ENCODE measurements at places on chromosomes 1 and 21.

DNA sequence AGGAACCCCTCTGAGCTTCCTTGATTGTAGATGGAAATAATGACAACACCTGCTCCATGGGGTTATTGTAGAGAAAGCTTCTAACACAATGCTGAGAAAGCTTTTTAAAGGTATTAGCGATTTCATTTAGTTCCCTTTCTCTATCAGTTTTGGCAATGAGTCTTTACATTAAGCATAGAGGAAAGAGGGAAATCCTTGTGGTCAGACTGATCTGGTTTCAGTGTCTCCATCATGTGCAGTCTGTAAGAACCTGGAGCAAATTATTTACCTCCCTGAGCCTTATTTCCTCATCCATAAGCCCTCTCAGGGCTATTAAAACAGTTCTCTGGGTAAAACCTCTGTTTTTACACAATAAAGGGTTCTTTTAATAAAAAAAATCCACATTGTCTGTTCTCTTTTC, 87.5 kb downstream of the FGGY start:
- DNase-seq, result no peak

DNA sequence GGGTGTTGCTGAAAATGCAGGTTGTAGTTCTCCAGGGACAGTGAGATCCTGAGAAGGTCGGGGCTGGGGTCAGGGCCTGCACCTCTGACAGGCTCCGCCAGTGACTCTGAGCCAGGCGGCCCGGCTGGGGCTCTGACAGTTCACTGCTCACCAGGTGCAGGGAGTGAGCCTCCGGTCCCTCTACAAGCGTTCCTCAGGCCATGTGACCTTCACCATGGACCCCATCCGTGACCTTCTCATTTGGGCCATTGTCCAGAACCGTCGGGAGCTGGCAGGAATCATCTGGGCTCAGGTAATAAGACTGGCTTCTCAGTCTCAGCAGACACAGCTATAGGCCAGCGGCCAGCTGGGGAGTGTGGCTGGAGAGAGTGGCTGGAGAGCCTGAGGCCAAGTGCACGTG, 41.8 kb downstream of the TRPM2 start:
- DNase-seq, result no peak

DNA sequence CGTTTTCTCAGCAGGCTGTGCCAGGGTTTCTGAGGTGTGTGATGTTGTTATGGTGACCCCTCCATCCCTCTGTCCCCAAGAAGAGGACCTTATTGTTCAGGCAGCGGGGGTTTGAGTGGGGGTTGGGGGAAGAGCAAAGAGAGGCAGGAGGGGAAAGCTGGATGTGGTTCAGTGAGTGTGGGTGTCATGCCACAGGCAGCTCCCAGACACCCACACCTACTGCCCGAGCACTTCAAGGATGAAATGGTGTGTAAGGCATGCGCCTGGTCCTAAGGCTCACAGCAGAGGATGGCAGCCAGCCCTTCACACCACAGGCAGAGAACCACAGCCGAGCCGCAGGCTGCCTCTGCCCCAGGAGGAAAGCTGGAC, 49.9 kb upstream of the STUM start:
- no peak for DNase-seq

DNA sequence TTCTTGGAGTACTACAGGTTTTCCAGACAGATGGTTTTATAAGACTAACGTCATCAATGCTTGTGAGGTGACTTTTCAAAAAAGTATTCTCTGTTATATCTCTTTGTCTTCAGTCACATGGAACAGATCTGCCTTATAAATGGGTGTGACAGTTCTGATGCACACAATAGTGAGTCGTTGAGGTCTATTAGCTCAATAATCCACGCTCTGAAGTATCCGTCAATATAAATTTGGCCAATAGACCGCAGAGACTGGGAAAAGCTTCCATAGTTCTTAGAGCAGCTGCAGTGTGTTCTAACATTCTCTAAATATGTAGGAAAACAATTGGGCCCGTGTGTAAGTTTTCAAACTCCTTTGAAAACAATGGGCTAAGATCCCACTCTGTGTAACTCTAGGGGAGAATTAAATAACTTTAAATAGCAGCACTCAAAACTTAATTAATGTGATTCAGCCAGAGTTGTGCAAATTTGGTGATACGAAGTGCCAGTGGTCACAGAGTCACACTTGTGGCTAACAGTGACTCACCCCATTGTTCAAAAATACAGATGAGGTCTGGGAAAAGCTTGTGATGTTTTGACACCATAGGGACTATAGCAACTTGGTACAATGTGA, 316.0 kb downstream of the LMO4 start:
- DNase-seq, result peak; percentile 38

- no peak for DNase-seq
Measured at GRCh38 chr1:228348708-228349467, 57.7 kb downstream of the TRIM11 start.

GRCh38 chr1:52592637-52593323, 9.4 kb upstream of the GPX7 start:
- DNase-seq, result no peak

- no peak for DNase-seq
Measured at GRCh38 chr1:27306892-27307761, 14.8 kb upstream of the TMEM222 start.

DNA sequence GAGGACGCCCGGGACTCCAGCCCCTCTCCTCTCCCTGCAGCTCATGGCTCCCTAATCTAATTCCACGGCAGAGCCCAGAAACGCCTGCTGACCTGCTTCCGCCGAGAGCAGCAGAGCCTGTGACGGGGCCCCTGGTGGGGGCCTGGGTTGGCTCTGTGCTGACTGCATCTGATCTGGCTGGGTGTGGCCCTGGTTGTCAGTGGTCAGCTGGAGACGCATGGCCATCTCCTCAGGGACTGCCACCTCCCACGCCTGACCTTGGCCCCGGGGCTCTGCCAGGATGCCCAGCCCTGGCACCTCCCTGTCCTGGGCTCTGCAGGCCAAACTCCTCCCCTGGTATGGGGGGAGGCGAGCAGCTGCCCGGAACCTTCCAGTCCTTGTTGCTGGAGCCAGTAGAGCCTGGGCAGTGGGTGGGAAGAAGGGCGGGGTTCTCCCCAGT, 1.1 kb upstream of the PLCH2 start:
- DNase-seq, result peak; percentile 45

GRCh38 chr1:44723496-44724295, 7.3 kb downstream of the RNU5D-1 start:
- no peak for DNase-seq

- DNase-seq, result no peak
Measured at GRCh38 chr1:41583658-41584547, 99.4 kb upstream of the EDN2 start.

DNA sequence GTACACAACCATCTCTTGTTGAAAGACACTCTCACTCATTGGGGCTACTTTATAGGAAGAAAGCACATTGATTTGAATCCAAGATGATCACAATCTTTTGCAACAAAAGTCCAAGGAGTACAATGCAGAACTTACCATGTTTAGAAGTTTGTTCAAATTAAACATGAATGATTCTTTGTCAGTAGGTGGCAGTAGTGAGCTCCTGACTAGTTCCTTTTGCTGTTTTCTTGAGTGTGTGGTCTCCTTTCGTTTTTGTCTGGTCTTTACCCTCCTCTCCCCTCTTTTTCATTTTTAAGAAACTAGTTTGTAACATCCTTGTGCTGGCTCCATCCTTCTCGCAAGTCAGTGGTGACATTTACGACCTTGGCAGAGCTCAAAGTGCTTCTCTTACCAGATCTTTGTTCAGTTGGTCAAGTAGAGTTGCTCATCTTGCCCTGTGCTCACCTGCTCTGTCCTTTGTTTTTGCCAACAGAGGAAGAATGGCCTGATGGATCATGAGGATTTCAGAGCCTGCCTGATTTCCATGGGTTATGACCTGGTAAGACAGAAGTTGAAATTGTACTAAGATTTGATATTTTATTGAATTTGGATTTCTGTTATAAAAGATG, 35.7 kb upstream of the MTR start:
- peak; percentile 8 for DNase-seq

DNA sequence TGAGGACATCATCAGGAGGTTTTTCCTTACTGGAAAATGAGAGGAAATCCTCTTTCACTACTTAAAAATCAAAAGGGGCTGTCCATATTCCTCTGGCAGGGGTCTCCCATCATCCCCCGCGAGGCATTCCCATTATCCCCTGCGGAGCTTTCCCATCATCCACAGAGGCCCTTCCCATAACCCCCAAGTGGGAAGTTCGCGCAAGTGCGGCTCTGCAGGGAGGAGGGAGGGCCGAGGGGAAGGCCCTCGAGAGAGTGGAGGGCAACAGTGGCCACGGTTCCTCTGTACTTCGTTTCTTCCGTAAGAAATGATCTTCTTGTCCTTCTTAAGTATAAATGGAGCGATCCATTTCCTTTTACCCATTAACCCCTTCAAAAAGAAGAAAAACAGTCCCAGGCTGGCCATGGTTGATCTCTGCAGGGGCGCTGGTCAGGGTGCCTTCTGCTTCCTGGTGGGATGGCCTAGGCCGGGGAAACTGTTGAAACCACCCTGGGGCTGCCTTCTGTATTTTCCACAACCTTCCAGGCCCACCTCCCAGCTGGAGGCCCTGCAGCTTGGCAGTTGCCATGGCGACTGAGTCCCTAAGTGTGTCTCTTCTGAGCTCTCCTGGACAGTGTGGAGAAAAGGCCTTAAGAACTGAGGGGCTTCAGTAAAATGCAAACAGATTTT, 3.6 kb upstream of the RSPH1 start:
- DNase-seq, result no peak

- no peak for DNase-seq
Measured at GRCh38 chr1:34753163-34753562, 1.7 kb upstream of the GJB5 start.

DNA sequence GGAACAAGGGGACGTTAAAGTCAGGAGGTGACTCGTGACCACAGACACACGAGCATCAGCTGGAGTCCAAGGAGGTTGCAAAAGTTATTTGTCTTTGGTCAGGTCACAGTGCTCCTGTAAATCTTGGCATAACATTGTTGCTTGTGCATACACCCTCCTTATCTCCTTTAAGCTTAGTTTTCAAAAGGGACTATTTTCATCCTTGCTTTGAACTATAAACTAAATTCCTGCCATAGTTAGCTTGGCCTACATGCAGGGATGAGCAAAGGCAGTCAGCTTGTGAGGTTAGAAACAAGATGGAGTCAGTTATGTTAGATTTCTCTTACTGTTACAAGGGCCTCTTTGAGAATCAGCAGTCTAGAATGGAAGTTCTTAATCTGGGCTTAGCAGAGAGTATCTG, 28.0 kb upstream of the FASLG start:
- DNase-seq, result peak; percentile 52

- no peak for DNase-seq
Measured at GRCh38 chr1:193525917-193526710, 339.7 kb upstream of the B3GALT2 start.

GRCh38 chr1:56394298-56394697, 185.1 kb downstream of the PLPP3 start:
- no peak for DNase-seq

GRCh38 chr1:4973341-4973740, 318.9 kb downstream of the AJAP1 start:
- no peak for DNase-seq

DNA sequence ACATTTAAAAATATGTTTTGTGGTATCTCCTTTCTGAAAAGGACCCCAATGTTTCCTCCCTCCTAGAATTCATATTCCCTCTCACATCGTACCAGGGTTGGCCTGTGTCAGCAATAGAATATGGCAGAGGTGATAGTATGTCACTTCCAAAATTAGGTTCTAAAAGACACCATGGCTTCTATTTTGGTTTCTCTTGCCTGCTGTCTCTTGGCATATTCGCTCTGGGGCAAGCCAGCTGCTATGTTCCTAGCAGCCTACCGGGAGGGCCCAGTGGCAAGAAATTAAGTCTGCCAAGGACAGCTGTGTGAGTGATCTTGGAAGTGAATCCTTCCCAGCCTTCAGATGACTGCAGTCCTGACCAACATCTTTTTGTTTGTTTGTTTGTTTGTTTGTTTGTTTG, 92.9 kb upstream of the PPM1J start:
- DNase-seq, result no peak

DNA sequence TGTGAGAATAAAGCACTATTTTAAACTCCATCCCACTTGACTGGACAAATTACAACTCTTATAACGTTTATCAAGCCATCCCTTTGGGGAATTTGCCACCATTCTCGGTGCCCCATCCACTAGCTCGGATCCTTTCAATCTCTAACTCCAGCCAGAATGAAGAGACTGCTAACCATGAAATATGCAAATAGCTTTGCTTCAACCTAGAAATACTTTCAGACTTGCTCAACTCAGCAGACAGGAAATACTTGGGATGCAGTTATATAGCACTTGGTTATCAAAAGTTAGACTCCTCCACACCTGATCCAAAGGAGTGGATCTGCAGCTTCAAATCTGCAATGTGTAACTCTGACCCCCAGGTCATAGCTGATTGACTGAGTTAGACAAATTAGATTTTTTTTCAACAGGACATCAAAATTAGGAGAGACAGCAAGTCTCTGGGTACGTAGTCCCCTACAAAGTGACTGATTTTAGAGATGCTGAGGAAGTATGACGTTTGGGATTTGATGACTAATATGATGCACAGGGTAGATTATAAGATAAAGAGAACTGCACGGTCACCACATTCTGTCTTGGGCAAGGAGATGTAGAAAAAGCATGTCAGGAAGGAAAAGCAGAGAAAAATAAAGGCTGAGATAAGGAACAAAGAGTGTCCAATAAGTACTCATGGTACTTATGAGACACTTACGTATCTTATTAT, 496.0 kb downstream of the AGBL4 start:
- no peak for DNase-seq

- peak; percentile 57 for DNase-seq
Measured at GRCh38 chr1:186983327-186983726, 154.6 kb downstream of the PLA2G4A start.

DNA sequence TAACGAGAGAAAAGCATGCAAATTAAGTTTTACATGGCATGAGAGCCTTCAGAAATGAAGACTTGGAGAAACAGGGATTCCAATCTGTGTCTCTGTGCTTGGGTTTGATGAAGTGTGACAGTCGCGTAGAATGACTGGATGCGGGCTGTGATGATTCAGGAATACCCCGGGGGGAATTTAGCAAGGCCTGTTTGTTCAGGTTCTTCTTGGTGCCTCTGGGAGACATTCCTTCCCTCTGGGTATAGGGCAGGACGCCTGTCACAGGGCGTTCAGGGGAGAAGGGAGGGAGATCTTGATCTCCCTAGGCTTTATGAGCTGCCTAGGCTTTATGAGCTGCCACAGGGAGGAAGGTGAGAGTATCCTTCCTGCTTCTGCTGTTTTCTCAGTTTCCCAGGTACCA, 36.6 kb downstream of the DOP1B start:
- DNase-seq, result no peak

GRCh38 chr1:39213511-39214002, 9.1 kb downstream of the MACF1 start:
- DNase-seq, result peak; percentile 45

GRCh38 chr1:234771642-234772344, 161.8 kb upstream of the IRF2BP2 start:
- DNase-seq, result no peak

- DNase-seq, result peak; percentile 50
Measured at GRCh38 chr1:50742523-50742922, 217.5 kb downstream of the FAF1 start.

GRCh38 chr1:201515895-201516294, 9.0 kb upstream of the CSRP1 start:
- no peak for DNase-seq

DNA sequence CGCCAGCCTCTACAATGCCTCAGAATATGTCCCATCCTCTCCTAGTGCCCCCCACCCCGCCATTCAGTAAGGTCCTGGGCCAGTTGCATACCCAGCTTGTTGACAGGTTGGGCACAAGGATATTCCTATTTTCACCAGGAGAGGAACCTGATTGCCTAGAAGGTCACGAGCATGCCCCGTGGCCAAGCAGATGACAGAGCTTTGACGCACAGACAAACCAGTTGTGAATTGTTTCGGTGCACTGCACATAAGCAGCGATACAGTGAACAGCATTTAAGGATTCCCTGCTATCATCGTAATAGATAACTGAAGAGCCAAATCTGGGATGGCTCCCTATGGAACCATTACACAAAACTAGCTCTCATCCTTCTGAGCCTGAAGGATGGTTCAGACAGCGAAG, 3.4 kb downstream of the LELP1 start:
- no peak for DNase-seq

All from foreskin fibroblast (primary cell).